ENCODE measurements at places on chromosomes 1 and 21.

GRCh38 chr1:199914546-199914945 lies 113.0 kb upstream of the NR5A2 start:
- no peak for DNase-seq

DNA sequence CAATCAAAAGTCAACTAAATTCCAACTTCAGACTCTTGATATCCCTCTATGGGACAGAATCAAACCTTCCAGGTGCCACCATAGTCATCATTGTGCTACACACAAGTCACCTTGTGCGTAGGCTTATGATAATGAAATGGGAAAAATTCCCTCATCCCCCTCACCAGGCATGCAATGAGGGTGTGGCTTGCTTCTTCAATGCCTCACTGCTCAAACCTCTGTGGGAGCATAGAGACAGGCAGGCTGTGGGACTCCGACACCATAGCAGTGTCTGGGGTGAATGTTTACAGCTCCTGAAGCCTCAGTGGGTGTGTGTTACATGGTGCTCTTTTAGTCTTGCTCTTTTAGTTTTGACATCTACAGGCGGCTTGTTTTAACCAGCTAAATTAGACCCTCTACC lies 42.4 kb downstream of the ZNF697 start:
- DNase-seq = no peak

- DNase-seq = no peak
Observed at GRCh38 chr1:243179720-243180119, 75.4 kb downstream of the CEP170 start.

DNA sequence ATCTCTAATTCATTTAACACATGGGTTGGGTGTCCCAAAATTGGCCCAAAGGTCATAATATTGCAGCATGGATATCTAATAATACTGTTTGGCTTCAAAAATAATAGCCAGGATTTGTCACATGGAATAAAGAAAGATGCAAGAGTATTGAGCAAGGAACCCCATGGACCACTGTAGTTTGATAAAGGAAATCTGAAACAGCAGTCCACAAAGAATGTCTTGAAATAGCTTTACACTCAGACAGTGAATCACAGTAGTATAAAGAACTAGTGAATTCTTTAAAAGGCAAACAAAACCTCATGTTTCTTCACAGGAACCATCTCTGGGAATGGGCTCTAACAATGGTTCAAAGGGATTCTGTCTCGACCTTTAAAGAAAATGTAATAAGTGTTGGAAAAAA lies 576.1 kb upstream of the ZRANB2 start:
- DNase-seq = no peak

- DNase-seq = no peak
Observed at GRCh38 chr1:51283979-51284378, 46.4 kb downstream of the TTC39A start.

- no peak for DNase-seq
Observed at GRCh38 chr1:45328680-45329079, 2.0 kb downstream of the HPDL start.

GRCh38 chr1:248858096-248858890 lies 592 bp downstream of the ZNF692 start:
- DNase-seq = no peak

- DNase-seq = no peak
Observed at GRCh38 chr1:214076708-214077065, 88.9 kb downstream of the PROX1 start.

GRCh38 chr1:198833706-198834503 lies 195.1 kb downstream of the PTPRC start:
- no peak for DNase-seq

GRCh38 chr21:25964015-25964414 lies 206.6 kb downstream of the APP start:
- no peak for DNase-seq

- no peak for DNase-seq
Observed at GRCh38 chr1:42956739-42957138, 1.9 kb downstream of the SLC2A1 start.

- DNase-seq = no peak
Observed at GRCh38 chr1:29563571-29563970, 327.2 kb downstream of the PTPRU start.

DNA sequence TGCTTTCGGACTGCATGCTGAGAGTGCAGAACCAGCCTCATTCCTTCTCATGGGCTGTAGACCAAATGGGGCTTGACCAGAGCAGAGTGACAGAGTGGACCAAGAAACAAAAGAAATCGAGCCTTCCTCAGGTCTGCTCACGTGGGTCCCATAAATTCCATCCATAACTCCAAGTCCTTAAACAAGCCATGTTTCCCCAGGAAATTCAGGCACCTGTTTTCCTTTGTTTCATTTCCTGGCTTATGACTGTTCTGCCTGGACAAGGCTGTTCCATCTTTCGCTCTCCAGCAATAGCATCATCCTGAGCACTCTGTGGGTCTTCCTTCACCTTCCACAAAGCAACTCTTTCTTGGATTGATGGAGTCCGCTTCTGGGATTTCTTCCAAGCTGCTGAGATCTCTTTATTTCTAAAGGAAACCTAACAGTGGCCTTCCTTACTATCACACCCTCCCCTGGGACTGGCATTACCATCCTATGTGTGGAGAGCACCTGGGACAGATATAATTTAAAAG lies 63.9 kb downstream of the LAMC2 start:
- DNase-seq = no peak

DNA sequence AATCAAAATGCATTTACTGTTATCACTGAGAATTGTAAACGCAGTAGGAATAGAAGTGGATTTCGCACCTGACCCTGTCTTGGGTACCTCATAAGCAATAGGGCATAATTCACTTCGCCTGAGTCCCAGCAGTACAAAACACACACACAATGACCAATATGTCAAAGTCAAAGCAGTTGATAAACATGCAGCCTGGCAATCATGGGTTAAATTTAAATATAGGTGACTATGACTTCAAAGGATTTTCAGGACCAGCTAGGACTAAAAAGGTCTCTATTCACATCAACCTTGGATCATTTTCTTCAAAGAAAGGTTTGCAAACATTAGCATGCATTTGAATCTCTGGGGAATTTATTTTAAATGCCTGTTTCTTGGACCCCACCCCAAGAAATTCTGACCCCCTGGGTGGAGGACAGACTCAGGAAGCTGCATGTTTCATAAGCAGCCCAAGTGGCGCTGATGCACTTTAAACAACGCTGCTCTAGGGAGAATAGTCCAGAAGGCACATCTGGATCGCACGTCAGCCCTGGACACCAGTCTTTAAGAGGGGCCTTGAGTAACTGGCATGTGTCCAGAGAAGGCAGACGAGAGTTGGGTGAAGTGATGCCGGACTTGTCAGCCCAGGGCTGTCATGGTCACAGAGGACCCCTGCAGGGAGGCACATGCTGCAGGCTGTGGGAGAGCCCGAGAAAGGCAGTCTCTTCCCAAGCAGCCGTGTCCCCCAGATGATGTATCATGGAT lies 55.7 kb upstream of the EFHD2 start:
- DNase-seq = no peak

DNA sequence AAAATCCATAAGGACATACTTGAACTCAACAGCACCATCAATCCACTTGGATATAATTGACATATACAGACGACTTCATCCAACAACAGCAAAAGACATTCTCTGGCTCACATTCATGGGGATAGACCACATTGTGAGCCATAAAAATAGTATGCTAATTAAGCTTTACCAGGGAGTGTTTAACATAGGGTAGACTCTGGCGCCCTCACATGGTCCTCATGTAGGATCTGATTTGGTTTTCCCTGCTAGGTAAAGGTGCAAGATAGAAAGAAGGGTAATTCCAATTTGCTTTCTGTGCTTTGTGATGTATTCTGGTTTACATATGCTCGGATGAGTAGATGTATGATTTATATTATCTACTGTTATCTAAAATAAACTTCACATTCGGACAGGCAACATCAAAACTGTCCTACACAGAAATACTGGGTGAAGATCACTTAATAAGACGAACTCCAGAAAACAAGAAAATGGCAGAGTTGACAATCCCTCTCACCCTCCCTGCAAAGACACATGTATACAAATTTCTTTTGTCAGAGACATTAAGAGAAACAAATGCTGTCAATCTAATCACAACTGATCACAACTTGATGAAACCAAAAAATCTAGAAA lies 27.7 kb downstream of the CR1L start:
- no peak for DNase-seq

GRCh38 chr1:211947396-211948295 lies 87.7 kb downstream of the INTS7 start:
- DNase-seq = no peak

DNA sequence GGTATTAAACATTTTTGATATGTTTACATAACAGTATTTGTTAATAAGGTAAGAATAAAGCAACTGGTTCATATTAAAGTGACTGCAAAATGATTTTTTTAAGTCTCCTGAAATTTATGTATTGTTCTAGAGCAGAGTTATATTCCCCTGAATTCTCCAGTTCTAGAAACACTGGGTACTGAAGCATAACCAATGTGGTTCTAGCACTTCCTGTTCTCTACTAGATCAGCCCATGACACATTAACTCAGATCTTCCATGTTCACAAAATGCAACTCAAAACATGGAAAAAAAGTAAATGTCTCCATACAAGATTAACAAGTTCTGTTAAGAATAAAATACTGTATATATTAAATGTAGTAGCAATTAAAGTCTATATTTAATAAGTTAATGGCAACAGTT lies 3.9 kb downstream of the NEGR1 start:
- no peak for DNase-seq

GRCh38 chr1:165056914-165057313 lies 299.6 kb downstream of the LMX1A start:
- DNase-seq = no peak

DNA sequence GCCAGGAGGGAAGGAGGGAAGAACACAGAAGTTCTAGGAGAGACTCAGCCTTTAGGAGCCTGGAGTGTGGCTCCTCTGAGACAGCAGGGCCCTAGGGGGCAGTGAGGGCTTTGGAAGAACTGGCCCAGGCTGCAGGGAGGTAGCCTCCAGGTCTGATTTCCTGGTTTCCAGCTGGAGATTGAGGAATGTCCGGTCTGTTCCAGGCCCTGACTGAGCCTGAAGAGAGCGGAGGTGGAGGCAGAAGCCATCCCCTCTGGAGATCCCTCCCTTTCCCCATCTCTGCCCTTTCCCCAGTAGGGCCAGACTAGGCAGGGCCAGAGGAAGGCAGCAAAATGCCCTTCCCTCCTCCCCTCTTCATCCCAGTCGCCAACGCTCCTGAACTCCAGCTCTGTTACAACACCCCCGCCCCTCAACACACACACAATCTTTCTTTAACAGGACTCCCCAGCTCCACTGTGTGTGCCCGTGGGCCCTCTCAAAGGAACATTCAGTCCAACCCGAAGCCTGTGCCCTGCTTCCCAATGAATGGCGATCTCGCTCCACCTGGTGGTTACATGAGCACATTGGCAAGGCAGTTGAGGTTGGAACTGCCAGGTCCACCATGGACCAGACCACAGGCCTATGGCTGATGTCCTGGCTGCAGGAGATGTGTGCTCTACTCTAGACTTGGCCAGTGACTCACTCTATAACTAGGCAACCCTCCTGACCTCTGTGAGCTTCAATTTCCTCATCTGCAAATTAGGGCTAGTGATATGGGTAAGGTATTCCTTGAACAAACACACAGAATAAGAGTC lies 32.0 kb downstream of the MAP7D1 start:
- peak; percentile 43 for DNase-seq

GRCh38 chr1:185555743-185556142 lies 178.4 kb upstream of the HMCN1 start:
- DNase-seq = no peak

DNA sequence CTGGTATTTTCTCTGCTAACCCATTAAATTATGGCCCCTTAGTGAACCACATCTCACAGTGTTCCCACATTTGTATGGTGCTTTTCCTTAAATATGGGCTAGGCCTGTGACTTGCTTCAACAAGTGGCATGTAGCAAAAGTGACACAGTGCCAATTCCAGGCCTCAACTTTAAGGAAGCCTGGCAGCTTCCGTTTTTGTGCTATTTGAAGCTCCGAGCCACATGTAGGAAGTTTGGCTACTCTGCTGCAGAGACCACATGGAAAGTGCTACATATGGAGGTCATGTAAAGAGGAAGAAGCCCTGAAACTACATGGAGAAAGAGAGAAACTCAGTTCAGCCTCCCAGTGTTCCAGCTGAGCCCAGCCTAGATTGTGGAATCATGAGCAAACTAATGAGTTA lies 28.5 kb upstream of the DR1 start:
- no peak for DNase-seq

GRCh38 chr1:107843989-107844388 lies 121.0 kb downstream of the VAV3 start:
- DNase-seq = no peak

- DNase-seq = no peak
Observed at GRCh38 chr1:87148661-87149060, 180.0 kb upstream of the LMO4 start.

DNA sequence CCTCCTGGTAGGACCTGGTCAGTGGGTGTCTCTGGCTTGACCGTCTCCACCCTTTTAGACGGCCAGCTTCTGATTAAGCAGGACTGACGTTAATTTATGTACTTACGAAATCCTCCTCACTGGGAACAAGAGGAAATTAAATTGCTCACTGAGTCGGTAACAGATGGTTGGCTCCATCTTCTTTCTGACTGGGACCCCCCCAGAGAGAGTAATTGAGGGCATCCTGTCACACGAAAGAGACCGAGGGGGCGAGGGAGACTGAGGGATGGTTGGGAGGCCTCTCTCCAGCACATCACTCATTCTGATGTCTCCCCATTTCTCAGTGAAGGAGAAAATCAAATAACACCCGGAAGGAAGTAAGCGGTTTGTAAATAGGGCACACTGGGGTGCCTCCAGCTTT lies 104.8 kb downstream of the OMA1 start:
- DNase-seq = no peak

DNA sequence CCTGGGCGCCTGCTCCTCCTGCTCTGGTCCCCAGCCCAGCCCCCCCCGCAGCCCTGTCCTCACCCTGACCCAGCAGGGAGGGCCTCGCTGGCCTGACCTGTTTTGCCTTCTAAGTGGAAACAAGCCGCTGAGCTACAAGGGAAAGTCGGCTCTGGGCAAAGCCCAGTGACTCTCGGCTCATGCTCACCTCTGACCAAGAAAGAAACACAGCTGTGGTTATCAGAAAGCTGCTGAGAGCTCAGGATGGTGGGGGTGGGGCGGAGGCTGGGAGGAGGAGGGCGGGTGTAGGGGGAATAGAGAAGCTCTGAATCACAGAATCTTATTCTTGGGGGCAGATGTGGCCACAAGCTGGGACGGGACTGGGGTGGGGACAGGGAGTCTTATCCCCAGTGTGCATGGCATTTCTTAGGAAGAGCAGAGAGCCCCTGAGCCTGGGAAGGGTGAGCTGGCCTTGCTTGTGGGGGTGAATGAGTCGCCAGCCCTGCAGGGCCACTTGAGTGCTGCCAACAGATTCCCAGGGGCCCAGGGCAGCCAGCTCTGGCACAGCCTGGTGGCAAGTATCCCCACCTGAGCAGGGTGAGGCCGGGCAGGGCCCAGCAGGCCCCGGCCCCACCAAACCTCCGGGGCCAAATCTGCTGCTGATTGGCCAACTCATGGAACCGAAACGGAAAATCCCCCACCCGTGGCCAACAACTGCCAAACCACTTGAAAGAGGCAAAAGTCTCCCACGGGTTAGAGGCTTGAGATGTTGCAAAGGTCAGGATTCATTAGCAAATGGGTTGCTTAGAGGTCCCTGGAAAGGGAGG lies 120.6 kb downstream of the SPSB1 start:
- DNase-seq = no peak

Measured in stimulated activated CD8-positive, alpha-beta memory T cell treated with anti-CD3 and anti-CD28 coated beads, Interleukin-7, amount 100 ng/mL, for 1 hour (primary cell).